ENCODE measurements at places on chromosomes 11 and 22.

- peak; percentile 59 for DNase-seq
These were observed 7.1 kb downstream of the PRPF19 start for GRCh38 chr11:60899046-60899936.

- no peak for DNase-seq
These were observed 74.9 kb downstream of the MORC2 start for GRCh38 chr22:30893434-30894370.

DNA sequence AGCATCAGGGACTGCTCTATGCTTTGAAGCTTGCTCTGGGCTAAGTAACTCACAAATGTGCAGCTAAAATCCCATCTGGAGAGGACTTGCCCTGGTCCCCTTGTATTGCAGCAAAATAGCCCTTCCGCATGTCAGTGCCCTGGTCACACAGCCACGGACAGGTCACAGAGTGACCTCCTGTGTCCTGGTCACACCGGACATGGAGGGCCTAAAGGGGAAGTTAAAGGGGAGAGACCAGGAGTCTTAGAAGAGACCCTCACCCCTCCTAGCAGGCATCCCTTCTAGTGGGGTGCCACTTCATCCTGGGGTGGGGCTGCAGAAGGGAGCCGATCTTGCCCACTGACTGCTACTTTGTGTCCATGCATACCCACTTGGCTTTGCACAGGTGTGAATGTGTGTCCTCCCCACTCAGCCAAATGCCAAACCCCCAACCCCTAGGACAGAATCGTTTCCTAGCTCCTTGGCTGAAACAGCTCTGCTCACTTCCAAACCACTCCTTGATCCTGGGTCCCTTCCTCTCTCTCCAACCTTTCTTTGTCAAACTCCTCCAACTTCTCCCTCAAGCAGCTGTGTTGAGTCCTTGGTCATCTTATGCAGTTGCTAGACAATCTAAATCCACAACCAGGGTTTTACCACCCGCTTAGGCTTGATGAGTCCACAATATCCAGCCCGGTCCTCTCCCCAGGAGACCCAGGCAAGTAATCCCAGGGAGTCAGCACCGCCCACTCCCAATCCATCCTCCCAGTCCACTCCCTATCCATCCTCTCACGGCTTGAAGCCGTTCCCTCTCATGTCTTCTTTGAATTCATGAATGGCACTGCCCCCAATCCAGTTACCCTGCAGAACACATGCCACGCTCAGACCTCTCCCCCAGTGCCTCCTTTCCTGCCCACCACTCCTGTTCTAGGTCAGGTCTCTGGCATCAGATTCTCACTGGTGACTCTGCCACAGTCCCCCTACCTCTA is 3.3 kb upstream of the FXYD6 start:
- no peak for DNase-seq

- no peak for DNase-seq
These were observed 158.4 kb downstream of the LRRC4C start for GRCh38 chr11:41301023-41301422.

DNA sequence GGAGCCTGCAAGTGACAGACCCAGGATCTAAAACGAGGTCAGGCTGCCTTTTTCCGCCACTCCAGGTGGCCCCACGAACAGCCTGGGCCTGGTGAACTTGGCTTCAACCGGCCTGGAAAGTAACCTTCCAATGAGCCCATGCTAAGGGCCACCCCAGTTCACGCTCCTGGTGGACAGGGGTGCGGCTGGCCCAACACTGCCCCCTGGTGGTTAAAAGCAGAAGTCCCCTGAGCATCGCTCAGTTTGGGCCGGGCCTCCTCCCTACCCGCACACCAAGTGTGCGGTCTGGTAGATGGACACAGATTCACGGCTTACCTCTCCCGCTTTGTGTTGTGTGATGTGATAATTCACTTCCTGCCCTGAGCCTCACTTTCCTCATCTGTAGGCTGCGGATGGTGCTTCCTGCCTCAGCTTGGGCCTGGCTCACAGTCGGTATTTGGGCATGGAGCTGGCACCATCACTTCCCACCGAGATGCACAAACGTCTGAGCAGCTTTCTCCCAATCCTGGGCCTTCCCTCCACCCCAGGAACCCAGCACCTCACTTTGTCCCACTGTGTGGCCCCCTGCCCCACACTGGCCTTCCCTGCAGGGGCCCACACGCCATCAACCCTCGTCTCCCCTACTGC is 13.7 kb upstream of the SEC14L3 start:
- peak; percentile 53 for DNase-seq

DNA sequence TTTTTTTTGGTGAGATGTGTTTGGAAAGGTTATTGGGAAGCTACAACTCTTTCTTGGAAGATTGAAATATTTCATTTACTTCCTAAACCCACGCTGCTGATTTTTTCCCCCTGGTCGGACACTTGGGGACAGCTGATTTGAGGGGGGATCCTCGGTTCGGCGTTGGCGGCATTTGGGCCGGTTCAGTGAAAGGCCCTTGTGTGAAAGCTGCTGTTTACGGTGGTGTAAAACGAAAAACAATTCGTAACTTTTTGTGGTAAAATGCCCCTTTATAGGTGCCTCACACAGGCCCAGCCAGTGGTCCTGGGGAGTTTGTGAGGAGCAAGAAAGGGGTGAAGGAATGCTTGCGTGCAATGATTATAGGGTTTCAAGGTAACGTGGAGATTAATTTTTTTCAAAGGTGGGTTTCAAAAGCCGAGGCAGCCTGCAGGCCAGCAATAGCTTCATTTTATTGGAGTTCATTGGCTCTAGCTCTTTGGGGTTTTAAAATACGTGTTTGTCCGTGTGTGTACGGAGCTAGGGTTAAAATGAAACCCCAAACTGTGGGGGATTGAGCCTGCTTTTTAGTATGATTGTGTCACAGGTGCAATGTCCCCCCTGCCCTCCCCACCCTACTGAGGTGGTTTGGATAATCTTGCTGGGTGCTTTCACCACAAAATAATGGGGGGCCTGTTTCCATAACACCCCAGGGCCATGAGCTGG is 77.2 kb upstream of the PPARA start:
- no peak for DNase-seq

- peak; percentile 59 for DNase-seq
These were observed 67.2 kb upstream of the BMAL1 start for GRCh38 chr11:13210424-13210823.

GRCh38 chr11:85540635-85541205 is 86.4 kb downstream of the DLG2 start:
- DNase-seq: no peak

DNA sequence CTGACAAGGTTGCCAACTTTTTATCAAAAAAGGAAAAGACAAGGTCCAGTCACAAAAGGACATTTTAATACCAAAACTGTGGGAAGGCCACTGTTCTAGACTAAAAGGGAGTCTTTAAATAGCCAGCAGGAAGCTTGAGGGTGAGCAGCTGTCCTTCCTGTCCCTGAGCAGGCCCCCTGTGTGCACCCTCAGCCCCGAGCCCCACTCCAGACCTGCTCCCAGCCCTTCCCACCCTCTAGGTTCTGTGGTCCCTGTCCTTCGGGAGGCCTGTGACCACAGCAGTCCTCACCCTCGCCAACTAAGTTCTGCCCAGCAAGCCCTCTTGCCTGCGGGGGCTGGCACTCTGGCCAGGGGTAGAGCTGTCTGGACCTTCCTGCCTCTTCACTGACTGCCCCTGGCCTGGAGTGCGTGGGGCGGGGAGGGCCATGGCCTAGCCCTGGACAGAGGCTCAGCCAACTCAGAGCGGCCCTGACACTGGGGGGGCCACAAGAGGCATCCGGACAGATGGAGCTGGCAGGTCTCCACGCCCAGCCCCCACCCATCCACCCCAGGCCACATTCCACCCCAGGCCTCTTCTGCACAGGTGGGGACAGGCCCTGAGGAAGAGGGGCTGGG is 1.6 kb upstream of the PLXNB2 start:
- DNase-seq: no peak

DNA sequence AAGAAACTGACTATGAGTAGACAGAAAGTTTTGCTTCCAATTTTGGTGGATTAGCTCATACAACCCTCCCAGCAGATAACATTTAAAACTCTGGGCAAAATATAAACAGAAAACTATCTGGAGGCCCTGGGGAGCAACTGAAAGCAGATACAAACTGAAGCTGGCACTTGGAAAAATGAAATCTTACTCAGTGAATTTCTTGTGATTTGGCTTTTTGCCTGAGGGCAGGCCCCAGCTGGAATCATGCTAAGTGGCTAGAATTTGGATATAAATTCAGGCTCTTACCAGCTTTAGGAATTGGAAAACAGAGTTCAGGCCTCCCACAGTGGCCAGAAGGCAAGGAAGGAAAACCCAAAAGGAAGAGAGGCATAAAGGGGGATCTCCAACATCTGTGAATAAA is 85.8 kb downstream of the EFCAB6 start:
- no peak for DNase-seq

DNA sequence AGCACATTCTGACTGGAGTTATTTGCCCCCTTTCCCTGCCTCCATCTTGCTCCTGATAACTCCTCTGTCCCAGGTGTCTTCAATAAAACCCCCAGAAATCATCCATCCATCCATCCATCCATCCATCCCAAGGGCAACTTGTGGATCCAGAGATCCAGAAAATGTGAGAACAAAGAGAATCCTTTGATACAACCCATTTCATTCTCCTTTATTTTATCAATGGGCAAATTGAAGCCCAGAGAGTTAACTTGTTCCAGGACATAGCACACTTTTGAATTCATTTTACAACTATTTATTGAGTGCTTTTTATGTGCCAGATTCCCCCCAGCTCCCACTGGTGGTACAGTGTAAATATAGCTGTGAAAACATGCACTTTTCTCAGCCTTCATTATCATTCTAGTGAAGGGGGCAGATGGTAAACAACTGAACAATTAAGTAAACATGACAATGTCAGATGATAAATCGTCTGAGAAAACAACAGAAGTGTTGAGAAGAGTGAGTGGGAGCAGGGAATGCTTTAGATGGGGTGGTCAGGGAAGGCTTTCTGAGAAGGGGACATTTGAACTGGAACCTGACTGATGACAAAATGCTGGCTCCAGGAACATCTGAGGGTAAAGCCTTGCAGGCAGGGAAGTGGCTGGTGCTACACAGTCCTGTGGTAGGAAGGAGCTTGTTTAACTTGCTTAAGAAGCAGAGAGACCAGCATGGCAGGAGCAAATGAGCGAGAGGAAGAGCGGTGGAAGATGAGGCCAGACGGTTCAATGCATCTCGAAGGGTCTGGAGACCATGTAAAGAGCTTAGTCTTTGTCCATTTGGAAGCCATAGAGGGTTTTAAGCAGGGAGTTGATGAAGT is 80.0 kb upstream of the TIMP3 start:
- no peak for DNase-seq

DNA sequence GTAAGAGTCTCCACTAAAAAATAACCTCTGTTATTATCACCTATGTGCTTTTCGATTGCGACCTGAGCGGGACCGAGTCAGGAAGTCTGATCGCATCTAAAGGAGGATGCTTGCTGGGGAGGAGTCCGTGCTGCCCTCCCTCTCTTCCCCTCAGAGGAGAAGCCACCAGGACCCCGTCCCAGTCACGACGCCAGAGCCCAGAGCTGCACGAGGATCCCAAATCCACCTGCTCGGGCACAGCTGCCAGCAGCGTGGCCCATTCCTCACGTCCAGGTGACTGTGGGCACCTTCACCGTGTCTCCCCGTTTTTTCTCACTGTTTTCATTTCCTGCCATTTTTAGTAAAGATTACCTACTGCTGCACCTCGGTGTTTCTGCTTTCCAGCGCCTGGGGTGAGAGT is 390.3 kb downstream of the BRD1 start:
- no peak for DNase-seq

DNA sequence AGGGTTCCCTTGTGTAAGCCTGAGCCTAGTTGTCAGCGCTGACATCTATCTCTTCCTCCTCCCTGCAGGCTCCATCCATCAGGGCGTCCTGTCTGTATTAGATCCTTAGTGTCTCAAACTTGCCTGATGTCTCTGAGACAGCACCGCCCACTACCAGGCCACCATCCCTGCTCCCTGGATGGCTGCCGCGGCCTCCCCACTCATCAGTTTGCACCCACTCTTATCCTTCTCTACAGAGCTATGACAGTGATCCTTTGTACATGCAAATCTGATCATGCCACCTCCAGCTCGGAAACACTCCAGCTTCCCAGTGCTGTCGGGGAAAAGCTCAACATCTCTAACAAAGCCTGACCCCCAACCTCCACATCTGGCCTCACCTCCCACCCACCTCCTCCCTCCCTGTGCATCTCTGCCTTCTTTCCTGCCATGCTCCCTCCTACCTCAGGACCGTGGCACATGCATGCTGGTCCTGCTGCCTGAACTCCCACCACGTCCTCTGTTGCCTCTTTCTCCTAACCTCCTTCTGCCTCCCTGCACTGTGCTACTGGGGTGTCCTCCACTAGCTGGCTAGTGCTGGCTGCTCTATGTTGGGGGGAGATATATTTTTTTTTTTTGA is 61.6 kb upstream of the EIF3D start:
- DNase-seq: no peak

DNA sequence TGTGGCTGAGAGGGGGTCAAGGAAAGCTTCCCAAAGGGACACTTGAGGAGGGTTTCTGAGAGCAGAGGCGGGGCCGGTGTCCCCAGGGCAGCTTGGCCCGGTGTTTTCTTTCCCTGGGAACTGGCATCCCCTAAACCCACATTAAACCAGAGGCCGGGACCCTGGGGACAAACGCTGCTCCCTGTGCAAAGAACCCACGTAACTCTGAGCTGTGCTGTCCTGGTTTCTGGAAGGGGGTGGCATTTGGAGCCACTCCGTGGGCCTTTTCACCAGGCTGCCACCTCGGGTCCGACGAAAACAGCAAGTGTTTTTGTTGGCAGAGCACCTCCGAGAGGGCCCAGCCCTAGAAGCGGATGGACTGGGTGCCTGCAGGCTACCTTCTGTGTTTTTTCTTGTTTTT is 100.2 kb upstream of the ANO1 start:
- no peak for DNase-seq

- DNase-seq: no peak
These were observed 71.2 kb downstream of the LDLRAD3 start for GRCh38 chr11:36014898-36015665.

DNA sequence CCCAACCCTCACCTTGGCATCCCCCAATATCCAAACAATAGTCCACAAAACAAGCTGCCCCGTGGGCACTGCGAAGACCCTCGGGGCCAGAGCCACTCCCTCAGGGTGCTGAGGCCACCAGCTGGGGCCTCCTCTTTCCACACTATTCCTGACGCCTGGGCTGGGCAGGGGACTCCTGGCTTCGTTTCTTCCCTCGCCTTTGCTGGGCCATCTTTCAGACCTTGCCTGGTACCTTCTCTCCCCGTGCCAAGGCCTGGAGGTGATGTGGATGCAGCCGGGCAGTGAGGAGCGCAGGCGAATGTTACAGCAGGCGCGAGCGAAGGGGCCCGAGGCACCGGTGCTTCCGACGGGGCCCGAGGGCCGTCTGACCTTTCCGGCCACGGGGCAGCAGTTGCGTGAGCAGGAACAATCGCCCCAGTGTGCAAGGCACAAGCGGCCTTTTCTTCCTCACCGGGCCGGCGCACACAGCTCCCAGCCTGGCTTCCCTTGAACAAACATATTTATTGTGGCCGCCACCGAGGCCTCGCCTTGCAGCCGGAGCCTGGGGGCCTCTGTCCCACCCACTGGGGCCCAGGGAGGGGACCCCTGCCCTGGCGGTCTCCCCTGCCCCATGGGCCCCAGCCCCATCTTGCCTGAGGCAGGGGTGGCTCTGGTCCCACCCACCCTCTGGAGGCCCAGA is 32.6 kb upstream of the KCNQ1OT1 start:
- no peak for DNase-seq

Data from neuronal stem cell (in vitro differentiated cells).